ENCODE measurements at places on chromosomes 2 and 18.

DNA sequence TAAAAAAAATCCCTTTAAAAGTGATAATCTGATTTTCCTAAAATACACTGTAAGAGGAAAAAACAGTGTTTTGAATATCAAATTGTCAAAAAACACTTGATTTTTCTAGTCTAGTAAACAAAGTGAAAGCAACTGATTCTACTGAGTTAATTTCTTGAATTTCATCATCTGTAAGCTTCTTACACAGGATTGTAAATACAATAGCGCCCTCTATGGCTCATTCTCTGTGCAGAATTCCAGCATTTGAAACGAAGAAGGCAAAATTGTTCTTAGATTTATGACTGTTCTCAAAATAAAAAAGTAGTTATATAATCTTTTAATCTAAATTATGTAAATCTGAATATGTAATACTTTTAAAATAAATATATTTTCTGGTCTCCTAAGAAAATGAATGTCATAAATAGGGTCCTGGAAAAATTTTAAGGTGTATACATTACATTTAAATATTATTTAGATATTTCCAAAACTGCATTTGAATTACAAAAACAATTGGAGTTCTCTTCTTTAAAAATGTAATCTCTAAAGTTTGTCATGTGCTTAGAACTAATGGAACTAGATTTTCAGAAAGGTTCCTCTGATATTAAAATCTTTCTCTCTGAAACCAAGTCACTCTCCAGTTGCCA lies 176.9 kb upstream of the MC4R start:
- no peak overlapping the region for H3K27ac ChIP-seq
- no peaks in the 10 kb centered on the region for H3K4me1 ChIP-seq
- no peaks in the 10 kb centered on the region for H3K27me3 ChIP-seq
- no peak overlapping the region for H3K4me3 ChIP-seq

- no peak overlapping the region for H3K4me3 ChIP-seq
- no peaks in the 10 kb centered on the region for H3K36me3 ChIP-seq
- H3K27ac ChIP-seq, result peak overlapping the region; percentile 57
- DNase-seq, result no peak
- H3K4me1 ChIP-seq, result no peaks in the 10 kb centered on the region
Observed at GRCh38 chr18:8654503-8655451, 45.5 kb downstream of the RAB12 start.

GRCh38 chr2:3654011-3654410 lies 4.0 kb upstream of the ALLC start:
- H3K4me1 ChIP-seq, result peaks cover 12% of the 10 kb centered on the region
- H3K36me3 ChIP-seq, result peaks cover 16% of the 10 kb centered on the region
- no peaks in the 10 kb centered on the region for H3K27me3 ChIP-seq

- no peak overlapping the region for H3K27ac ChIP-seq
- no peak for DNase-seq
- H3K4me1 ChIP-seq, result no peaks in the 10 kb centered on the region
- H3K36me3 ChIP-seq, result no peaks in the 10 kb centered on the region
- no peak overlapping the region for H3K4me3 ChIP-seq
- H3K27me3 ChIP-seq, result peaks cover 60% of the 10 kb centered on the region
Observed at GRCh38 chr2:11543337-11544216, 9.7 kb downstream of the GREB1 start.

DNA sequence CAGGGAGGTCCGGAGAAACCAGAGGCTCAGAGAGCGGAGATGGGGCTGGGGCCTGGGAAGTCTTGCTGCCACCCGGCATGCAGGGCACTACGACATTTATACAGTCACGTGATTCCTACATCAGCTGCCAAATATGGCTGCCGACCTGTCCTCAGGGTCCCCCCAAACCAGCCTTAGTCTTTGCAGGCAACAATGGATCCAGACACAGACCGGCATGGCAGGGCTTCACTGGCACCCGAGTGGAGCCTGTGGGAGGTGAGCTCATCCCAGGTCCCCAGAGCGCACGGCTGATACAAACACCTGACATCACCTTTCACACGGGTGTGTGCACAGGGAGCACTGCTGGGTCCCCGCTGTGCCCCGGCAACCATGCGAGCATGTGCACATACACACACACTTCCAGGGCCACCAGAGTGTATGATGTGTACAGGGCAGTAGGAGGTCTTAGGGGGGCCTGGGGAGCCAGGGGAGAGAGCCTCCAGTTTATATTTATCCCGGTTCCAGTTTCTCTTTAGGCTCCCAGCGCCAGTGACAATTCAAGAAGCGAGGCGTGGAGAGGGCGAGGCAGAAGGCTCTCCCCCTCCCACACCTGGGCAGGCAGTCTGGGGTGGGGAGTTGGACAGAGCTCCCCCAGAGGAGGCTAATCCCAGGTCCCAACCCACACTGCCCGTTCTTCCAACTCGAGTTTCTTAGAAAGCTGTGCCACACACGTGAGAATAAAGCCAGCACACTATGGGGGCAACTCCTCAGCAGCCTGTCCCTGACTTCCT lies 2.7 kb downstream of the SEMA4C start:
- H3K27ac ChIP-seq, result peak overlapping the region; percentile 90
- H3K27me3 ChIP-seq, result no peaks in the 10 kb centered on the region
- H3K36me3 ChIP-seq, result peaks cover 44% of the 10 kb centered on the region

DNA sequence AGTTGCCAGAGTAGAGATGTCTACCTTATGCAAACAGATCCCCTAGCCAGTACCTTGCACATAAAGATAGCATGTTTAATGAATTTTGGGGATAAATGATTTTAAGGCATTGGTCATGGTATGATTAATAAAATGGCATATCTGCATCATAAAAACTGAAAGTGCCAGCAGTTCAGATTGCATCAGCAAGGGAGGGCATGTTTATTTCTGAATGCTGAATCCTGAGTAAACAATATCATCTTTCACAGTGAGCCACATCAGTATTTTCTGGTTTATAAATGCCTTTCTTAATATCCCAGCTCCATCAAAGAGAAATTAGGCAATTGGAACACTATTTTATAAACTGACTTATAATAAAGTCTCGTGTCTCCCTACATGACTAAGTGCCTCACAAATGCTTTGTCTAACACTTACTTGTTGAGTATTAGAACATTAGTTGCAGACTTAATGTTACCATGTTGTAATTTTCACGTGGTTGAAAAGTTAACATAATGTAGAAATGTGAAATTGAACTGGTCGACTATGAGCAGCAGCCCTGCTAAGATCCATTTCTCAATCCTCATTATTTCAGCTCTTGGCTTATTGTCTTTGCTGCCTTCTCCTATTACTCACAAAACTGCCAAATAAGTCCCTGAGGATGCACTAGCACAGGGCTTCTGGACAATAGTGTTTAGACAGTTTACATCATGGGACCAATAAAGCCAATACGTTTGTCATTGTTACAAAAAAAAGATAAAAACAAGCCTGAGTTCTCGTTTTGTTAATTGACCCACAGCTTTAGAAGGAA lies 48.0 kb downstream of the LANCL1 start:
- H3K36me3 ChIP-seq, result peaks cover 32% of the 10 kb centered on the region
- no peaks in the 10 kb centered on the region for H3K4me1 ChIP-seq
- DNase-seq, result no peak
- no peak overlapping the region for H3K4me3 ChIP-seq
- H3K27ac ChIP-seq, result no peak overlapping the region
- no peaks in the 10 kb centered on the region for H3K27me3 ChIP-seq

GRCh38 chr18:58639751-58640427 lies 11.0 kb upstream of the ALPK2 start:
- H3K27me3 ChIP-seq, result no peaks in the 10 kb centered on the region
- DNase-seq, result no peak
- no peaks in the 10 kb centered on the region for H3K36me3 ChIP-seq
- H3K4me3 ChIP-seq, result no peak overlapping the region
- no peak overlapping the region for H3K27ac ChIP-seq
- no peaks in the 10 kb centered on the region for H3K4me1 ChIP-seq

- H3K27ac ChIP-seq, result no peak overlapping the region
- no peak overlapping the region for H3K4me3 ChIP-seq
Observed at GRCh38 chr2:31202041-31202440, 15.3 kb downstream of the CAPN14 start.

GRCh38 chr2:8234253-8234652 lies 447.6 kb upstream of the ID2 start:
- H3K27me3 ChIP-seq, result no peaks in the 10 kb centered on the region
- no peaks in the 10 kb centered on the region for H3K36me3 ChIP-seq
- DNase-seq, result no peak
- H3K4me1 ChIP-seq, result peaks cover 9% of the 10 kb centered on the region
- H3K4me3 ChIP-seq, result no peak overlapping the region

DNA sequence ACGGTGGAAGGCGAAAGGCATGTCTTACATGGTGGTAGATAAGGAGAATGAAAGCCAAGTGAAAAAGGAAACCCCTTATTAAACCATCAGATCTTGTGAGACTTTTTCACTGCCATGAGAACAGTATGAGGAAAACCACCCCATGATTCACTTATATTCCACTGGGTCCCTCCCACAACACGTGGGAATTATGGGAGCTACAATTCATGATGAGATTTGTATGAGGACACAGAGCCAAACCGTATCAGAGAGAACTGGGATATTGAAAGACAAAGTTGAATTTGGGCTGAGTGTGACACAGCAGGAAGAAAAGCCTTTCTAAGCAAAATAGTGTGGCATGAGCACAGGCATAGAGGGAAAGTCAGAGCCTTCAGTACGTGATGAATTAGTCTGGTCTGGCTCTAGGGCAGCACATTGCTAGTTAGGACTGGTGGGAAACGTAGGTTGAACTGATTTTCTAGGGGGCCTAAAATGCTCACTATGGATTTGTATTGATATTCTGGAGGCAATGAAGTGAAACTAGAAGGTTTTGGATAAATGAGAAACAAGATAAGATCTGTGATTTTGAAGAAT lies 84.8 kb upstream of the RND3 start:
- DNase-seq, result no peak
- H3K4me3 ChIP-seq, result no peak overlapping the region
- H3K27ac ChIP-seq, result no peak overlapping the region
- H3K27me3 ChIP-seq, result no peaks in the 10 kb centered on the region
- no peaks in the 10 kb centered on the region for H3K36me3 ChIP-seq
